ENCODE measurements at places on chromosomes 4 and X. TPM values are rescaled to one million over a fixed set of nuclear protein-coding genes. Genes with fewer than 3 reads are reported as not detected.

Gene FGF16
- not detected for total RNA-seq

Gene PLK4
- 19.2 TPM for total RNA-seq

Gene MAGEC3
- not detected for total RNA-seq

Gene XIAP
- 38.9 TPM for total RNA-seq

Gene SOWAHB
- total RNA-seq = 0.06 TPM

Gene PRSS12
- 0.38 TPM for total RNA-seq

Measured in A549 treated with dexamethasone at 1 μM for 4 hours (cell line).